ENCODE measurements at places on chromosomes 11 and 22. TPM values are rescaled to one million over a fixed set of nuclear protein-coding genes. Genes with fewer than 3 reads are reported as not detected.

DNA sequence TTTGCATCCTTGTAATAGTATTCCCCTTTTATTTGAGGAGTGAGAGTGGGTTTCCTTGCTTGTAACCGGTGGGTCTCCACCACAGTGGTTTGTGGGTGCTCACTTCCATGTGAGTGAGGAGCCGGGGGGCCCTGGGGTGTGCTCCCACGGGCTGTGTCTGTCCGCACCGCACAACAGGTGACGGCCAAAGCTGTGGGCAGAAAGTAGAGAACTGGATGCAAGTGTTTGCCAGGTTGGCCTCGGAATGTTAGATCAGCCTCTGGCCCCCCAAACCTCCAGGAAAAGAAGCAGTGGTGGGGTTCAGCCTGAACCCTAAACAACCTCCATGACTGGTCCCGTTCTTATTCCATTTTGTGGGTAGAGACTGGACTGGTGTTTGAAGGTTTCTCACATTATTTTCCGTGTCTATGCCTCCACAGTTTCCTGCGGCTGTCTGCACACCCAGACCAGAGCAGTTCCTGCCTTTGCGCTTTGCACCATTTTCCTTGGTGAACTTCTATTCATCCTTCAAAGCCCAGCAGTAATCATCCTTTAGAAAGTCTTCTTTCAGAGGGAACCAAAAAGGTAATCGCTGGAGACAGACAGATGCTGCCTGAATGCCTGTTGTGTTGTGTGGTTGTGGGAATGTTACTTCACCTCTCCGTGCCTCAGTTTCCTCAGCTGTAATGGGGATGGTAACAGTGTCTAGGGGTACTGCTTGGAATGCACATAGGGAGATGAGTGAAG is 77.2 kb downstream of the MYEOV start:
- DNase-seq: no peak
- no peaks in the 10 kb centered on the region for H3K27me3 ChIP-seq
- no peaks in the 10 kb centered on the region for H3K36me3 ChIP-seq
- H3K4me3 ChIP-seq: no peak overlapping the region

DNA sequence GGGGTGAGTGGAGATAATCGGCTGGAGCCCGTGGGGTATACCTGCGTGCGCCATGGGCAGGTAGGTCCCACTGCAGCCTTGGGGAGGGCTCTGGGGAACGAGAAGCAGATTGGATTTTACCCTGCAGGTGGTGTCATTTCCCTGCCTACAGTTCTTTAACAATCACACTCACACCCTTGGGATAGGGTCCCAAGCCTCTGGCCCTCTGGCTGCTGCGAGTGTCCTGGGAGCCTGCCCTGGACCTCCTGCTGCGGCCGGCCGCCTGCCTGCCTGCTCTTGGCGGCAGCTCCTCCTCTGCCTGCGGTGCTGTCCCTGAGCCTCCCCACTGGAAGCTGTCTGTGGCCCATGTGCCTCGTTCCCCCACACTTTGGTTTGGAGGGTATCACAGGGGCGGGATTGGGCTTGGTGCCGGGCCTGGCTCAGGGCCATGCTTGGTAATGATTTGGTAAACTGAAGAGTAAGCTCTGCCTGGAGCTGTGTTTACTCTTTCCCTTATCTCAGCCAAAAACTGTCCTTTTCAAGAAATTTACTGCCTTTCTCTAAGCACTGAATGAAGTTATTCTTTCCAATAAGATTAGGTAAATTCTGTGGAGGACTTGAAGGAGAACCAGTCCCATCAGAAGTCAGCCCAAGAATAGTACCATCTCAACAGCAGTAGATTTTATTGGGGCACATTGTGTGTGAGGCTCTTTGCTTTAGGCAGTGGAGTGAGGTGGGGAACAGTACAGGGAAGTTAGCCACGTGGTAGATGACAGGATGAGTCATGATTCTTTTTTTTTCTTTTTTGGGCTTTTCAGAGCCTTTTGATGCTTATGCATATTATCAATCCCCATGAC is 53.7 kb downstream of the TBC1D22A start:
- H3K4me1 ChIP-seq: no peaks in the 10 kb centered on the region
- no peak overlapping the region for H3K4me3 ChIP-seq
- peak; percentile 39 for DNase-seq
- no peaks in the 10 kb centered on the region for H3K27me3 ChIP-seq
- no peak overlapping the region for H3K27ac ChIP-seq

DNA sequence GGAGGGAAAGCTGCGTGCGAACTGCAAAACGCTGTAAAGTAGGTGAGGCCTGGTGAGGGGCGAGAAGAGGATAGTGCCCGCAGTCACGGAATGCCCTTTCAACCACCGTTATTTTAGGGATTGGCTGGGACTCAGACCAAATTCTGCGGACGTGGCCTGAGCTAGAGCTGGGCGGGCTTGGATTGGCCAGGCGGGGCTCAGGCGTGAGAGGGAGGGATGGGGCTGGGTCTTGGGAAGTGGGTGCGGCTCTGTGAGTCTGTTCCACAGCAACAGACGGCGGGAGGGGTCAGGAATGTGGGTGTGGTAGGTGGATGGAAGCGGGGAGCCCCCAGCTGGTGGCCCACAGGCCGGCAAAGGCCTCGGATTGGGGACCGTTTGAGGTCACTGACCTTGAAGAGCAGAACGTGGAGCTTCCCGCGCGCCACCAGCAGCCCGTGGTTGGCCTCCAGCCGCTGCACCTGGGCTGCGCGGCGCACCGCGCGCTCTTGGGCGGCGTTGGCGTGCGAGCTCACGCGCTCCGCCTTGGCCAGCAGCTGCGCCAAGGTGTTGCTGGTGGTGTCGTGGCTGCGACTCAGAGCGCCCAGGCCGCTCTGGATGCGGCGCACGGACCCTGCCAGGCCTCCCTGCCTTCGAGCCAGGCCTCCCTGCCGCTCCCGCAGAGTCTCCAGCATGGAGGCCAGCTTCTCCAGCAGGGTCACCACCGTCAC is 444 bp downstream of the CAVIN3 start:
- H3K27me3 ChIP-seq: no peaks in the 10 kb centered on the region
- peak overlapping the region; percentile 94 for H3K27ac ChIP-seq
- H3K4me3 ChIP-seq: peak overlapping the region; percentile 74
- H3K36me3 ChIP-seq: no peaks in the 10 kb centered on the region

ADAMTS8 gene
- total RNA-seq: 1.2 TPM

KCNJ11 gene
- not detected for total RNA-seq

DNA sequence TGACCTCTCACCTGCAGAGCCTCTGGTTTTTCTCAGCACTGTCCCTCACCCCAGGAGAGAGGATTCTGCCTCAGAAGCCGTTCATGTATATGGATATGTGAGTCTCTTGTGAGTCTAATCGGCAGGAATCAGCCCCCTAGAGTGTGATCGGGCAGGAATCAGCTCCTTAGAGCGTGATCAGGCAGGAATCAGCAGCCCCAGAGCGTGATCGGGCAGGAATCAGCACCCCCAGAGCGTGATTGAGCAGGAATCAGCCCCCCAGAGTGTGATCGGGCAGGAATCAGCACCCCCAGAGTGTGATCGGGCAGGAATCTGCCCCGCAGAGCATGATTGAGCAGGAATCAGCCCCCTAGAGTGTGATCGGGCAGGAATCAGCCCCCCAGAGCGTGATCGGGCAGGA is 80.0 kb upstream of the EIF3D start:
- H3K27me3 ChIP-seq: no peaks in the 10 kb centered on the region
- H3K4me3 ChIP-seq: no peak overlapping the region
- no peak for DNase-seq
- no peaks in the 10 kb centered on the region for H3K36me3 ChIP-seq
- H3K4me1 ChIP-seq: no peaks in the 10 kb centered on the region
